ENCODE measurements at places on chromosomes 7 and 10.

DNA sequence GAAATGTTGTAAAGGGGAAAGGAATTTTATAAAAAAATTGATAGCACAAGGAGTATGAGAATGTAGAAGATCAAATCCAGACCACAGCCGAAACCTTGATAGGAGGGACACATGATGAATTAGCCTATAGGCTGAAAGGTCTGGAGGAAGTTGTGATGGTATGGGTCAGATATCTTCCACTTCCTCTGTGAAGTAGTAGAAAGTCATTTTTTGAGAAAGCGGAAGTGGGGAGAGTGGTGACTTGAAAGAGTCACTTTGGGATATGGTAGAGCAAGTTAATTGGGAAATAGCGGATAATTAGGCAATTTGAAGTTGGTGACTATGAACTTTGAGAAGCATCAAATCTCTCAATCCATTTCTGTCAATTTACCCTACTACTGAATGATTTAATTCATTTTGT lies 99.4 kb downstream of the GRM8 start:
- DNase-seq: no peak

- DNase-seq: no peak
These were observed 92.3 kb downstream of the CCDC7 start for GRCh38 chr10:32538256-32538655.

GRCh38 chr10:71981876-71982230 lies 17.7 kb downstream of the CHST3 start:
- DNase-seq: no peak

DNA sequence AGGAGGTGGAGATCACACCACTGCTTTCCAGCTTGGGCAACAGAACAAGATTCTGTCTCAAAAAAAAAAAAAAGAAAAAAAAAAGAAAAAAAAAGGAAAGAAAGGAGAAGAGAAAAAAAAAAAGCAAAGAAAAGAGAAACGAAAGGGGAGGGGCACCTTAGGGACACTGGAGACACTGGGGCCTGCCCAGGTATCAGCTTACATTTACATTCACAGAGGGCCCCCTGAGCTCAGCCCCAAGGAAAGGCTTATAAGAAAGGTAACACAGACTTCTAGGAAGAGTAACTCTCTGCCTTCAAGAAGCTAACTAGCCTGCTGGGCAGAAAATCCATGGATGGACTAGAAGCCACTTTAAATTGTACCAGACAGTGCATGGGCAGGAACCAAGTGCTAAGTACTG lies 108.8 kb downstream of the NPY start:
- DNase-seq: no peak

- no peak for DNase-seq
These were observed 79.2 kb upstream of the PPP1R3C start for GRCh38 chr10:91711885-91712680.

- DNase-seq: no peak
These were observed 164.0 kb downstream of the FANK1 start for GRCh38 chr10:126060261-126060931.

DNA sequence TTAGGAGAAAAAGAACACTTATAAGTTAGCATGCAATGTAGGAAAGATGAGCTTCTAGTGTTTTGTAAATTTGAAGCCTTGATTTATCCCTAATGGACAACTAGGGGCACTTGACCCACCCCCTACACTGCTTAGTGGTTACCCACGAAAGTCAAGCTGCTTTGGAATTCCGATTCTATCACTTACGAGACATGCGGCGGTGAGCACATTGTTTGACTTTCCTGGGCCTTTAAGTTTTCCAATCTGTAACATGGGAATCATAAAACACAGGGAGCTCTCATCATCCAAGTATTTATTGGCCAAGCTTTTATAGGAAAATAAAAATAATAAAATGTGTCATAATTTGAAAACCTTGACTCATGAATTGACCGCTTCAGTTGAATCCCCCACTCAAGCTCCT lies 78.7 kb upstream of the PDK4 start:
- no peak for DNase-seq

DNA sequence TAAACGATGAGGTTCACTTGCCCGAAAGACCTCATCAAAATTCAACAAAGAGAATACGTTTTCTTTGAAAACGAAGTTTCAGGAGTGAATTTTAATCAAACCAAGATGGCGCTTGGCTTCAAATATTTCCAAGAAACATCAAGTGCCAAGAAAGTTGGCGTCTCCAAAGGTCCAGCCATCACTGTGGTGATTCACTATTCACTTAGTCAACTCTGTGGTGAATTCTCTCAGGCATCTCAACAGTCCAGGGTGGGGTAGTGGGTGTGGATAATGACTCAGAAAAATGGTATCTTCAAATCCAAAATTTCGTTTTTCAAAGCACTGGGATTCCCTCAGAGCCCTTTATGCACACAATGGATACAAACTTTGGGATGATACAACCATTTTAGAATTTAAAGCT lies 133.1 kb downstream of the SVIL start:
- DNase-seq: no peak

DNA sequence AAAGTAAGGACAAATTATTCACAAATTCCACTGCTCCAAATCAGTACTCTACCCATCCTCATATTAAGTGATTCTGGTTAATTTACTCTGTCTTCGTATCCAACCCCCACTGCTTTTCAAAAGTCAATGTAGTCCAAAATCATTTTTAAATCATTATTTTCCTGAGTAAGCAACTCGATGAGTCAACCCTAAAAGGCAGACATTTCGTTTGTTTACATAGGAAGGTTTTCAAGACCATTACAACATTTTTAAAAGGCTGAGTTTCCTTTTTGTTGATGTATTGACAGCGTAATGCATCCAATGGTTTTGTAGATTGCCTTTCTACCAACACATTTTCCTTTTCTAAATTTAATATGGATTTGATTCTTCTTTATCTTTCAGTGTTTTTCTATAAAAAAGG lies 523.0 kb upstream of the ANKRD30A start:
- no peak for DNase-seq

DNA sequence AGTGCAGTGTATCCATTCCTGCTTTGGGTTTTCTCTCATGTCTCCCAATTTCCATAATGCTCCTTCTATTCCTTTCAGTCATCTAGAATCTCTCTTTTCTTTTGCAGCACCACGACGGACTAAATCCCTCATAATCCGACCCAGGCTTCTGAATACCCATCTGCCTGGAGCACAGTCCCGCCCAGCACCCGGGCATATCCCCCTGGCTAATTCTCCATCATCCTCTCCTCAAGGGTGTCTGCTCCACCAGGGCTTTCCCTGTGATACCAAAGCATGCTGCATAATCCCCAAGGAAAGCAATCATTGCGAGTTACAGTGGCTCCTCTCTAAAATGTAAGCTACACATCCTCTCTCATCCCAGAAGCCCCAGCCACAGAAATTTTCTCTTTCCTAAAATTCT lies 321.9 kb downstream of the CCDC3 start:
- DNase-seq: no peak

- no peak for DNase-seq
These were observed 98.5 kb downstream of the CARD11 start for GRCh38 chr7:2945171-2945570.

DNA sequence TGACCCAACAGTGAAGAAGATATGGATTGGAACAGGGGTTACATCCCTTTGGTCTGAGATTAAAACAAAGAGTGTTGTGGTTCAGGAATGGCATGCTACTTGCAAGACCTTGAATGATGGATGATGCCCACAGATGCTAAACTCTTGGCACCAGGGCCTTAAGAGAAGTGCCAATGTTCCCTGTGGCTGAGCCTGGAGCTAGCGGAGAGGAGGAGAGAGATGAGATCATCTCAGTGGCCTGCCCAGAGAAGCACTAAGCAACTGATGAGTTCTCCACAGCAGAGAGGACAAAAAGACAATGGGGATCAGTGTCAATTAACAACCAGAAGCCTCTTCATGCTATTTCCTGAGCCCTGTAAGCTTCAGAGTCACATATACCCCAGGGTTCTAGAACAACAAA lies 97.8 kb downstream of the ELAPOR2 start:
- DNase-seq: no peak

DNA sequence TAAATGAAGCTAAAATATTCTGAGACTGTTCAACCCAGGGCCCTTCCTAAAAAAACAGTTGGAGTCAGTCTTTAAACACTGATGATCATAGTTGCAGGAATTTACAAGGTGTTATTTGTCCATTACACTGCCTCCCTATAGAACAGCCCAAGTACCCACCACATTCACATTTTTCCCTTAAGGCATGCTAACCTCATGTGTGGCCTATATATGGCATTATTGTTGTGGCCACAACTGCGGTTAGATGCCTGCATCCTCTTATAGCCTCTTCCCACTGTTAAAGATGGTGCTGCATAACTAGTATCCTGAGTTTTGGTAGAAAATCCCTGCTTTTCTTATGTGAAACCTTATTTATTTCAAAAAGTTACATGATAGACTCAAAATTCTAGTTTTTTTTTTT lies 287.9 kb upstream of the SEMA3A start:
- DNase-seq: no peak

GRCh38 chr7:76074972-76075370 lies 27.1 kb downstream of the MDH2 start:
- no peak for DNase-seq

DNA sequence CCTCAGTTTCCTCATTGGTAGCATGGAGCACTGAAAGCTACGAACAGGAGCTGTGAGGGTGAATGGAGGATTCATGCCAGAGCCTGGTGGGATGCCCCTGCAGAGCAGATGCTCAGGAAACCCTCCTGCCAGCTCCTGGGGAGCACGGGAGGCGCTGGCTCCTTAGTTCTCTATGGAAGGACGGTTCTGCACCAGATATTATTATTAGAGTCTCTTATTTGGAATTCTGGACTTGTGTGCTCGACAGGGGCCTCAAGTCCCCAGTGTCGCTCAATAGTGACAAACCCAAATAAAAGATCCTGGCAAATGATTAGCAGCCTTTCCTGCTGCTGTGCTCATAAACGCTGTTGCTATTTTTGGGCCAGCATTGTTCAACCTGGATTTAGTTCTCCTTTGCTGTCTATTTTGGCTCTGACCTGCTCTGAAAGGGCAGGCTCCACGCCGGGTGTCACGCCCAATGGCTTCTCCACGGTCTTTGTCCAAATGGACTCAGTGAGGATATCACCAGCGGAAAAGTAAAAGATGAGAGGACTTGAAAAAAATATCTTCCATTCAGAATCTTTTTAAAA lies 23.0 kb upstream of the KLF6 start:
- no peak for DNase-seq

- no peak for DNase-seq
These were observed 85.1 kb upstream of the RELN start for GRCh38 chr7:104074529-104074928.

- DNase-seq: no peak
These were observed 126.7 kb upstream of the STK17A start for GRCh38 chr7:43456200-43456599.

DNA sequence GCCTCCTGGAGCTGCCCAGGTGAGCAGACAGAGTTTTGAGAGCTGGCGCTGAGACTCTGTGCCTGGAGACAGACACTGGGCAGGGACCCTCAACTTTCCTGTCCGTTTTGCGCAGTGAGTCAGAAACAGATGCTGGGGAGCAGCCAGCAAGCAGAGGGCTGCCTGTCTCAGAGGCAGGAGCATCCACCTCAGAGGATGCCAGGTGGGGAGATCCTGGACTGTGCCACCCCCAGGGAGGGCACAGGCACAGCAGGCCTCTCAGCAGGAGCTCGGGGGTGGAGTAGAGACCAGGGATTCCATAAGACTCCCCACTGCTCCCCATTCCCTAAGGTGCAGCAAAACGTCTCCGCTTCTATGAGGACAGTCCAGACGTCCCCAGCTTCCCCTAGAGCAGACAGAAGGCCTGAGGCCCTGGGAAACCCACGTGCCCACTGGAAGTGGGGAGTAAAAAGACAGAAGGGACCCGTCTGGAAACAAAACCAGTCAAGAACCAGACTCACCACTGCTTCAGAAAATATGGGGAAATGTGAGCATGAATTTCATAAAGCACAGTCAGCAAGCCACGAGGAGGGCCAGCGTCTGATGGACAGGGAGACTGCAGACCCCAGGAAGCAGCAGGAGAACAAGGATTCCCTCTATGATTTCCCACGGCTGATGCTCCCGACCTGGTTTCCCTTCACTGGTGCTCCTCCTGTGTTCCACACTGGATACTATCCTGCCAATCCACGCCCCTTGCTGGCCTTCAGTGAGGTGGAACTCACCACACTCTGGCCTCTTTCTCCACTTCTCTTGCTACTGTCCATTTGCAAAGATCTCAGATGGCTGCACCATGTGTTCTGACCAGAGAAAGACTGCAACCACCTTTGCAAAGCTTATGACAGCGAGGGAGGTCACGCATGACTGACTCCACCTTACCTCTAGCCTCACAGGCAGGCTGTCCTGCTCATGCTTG lies 151.3 kb upstream of the FAM20C start:
- DNase-seq: no peak

GRCh38 chr10:73814276-73814895 lies 3.0 kb upstream of the NDST2 start:
- no peak for DNase-seq

DNA sequence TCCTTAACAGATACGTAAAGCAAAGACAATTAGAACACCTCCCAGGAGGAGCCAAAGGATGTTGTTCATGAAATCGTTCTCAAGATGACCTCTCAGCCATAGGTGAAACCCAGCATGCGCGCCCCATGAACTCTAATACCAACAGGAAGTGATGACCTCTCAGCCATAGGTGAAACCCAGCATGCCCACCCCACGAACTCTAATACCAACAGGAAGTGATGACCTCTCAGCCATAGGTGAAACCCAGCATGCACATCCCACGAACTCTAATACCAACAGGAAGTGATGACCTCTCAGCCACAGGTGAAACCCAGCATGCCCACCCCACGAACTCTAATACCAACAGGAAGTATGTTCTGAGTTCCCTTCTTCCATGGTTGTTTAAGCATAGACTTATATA lies 205.2 kb upstream of the ADARB2 start:
- no peak for DNase-seq
